ENCODE measurements at places on chromosomes 11 and 22.

DNA sequence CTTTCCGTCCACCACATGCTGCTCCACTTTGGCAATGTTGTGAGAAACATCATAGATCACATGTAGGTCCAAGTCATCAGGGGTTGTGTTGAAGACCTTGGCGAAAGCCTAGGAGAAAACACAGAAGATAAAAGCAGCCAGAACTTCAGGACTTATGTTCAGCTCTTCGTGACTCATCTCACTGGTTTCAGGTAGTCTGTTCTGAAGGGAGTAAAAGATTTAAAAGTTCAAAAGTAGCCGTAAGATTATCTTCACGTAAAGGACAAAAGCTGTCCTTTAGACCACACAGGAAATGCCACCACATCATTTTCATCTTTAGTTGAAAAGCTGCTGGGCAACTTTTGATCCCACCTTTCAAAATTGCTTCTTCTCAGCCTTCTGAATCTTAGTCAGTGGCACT lies 16.9 kb downstream of the RTCB start:
- DNase-seq = no peak

DNA sequence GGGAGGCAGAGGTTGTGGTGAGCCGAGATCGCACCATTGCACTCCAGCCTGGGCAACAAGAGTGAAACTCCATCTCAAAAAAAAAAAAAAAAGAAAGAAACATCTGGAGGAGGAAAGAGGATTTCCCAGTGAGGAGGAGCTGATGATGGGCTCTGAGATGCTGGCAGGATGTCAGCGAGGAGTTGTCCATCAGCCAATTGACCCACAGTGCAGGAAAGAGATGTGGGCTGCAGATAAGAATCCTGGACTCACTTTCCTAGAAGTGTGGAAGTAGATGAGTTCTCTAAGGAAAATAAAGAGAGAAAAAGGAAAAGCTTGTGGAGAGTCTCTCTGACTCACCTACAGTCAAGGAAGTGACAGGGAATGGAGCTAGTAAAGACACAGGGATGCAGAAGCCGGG lies 9.7 kb downstream of the IZUMO1R start:
- DNase-seq = no peak

GRCh38 chr11:46808799-46809431 lies 37.2 kb downstream of the CKAP5 start:
- no peak for DNase-seq

DNA sequence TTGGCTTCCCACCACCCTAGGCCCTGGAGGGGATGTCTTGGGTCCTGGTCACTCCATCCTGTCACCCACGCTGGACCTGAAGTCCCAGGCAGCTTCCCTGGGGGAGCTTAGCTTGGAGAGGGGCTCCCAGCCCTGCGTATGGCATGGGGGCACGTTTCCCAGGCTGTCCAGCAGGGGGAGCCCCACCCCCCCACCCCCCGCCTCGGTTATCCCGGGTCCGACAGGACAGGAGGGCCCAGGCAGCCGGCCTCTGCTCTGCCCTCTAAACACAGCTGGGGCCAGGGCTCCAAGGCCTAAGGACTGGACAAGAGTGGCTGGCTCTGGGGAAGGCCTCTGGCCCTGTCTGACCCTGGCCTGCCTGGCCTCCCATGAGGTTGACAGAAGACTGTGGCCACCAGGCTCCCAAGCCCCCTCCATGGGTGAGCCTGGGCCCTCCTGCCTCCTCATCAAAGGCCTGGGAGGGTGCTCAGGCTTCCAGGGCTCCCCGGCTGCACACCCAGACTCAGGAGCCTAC lies 104.8 kb downstream of the NECTIN1 start:
- DNase-seq = no peak

DNA sequence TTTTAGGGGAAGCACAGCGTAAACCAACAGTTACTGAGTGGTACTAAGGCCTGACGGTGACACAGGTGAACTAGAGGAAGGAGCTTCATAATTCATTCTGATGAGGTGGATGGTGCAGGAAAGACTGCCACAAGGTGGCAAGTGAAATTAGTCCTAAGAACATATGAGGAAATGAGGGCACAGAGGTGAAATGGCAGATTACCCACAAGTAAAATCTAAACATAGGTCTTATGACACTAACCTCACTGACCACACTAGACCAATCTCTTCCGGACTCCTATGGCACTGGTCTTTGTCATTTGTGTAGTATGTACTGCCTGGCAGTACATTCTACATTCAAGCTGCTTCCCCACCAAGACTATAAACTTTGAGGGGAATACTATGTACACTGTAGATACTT lies 20.2 kb downstream of the GAB2 start:
- DNase-seq = no peak

GRCh38 chr11:121741351-121741760 lies 288.6 kb upstream of the SORL1-AS1 start:
- DNase-seq = no peak

- DNase-seq = no peak
These were observed 40.6 kb downstream of the CDKN1C start for GRCh38 chr11:2844996-2845395.

GRCh38 chr11:97850701-97851100 lies 1170.0 kb upstream of the CNTN5 start:
- no peak for DNase-seq

- no peak for DNase-seq
These were observed 30.4 kb upstream of the MICAL2 start for GRCh38 chr11:12079726-12080556.
